NCI-H187 (cell line): ENCODE measurements at places on chromosomes 6 and 20.

GRCh38 chr20:33475381-33476152 lies 14.3 kb upstream of the CBFA2T2 start:
- no peak for DNase-seq

DNA sequence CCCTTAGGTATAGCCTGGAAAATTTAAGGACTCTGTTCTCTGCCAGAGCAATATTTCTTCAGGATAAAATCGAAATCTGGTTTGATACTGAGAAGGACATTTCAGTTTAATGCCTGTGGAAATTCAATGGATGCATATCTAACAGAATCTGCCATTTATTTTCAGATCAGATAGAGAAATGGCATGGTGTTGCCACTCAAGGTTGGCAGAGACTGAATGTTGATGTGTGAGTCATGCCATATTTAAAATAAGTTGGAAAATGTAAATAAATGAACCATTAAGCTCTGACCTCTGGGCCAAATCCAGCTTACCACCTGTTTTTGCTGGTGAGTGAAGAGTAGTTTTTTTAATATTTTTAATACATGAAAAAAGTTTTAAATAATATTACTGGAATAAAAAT lies 594.6 kb downstream of the DOK5 start:
- DNase-seq: no peak

DNA sequence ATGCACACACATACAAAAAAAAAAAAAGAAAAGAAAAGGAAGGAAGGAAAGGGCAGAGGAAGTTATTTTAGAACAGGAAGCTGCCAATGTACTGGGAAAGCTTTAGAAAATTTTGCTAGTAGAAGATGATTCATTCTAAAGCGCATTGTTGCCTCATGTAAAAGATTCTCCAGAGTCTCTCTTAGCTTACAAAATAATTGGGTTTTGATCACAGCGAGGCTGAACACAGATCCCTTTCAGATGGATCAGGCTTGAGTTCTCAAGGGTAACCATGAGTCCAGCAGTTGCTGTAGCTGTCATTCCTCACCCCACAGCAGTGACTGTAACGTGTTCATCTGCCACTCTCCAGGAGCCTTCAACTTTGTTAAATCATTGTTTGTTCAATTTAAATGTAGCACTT lies 81.9 kb downstream of the PHACTR2 start:
- DNase-seq: no peak

- no peak for DNase-seq
Observed at GRCh38 chr6:33446356-33446755, 8.0 kb upstream of the ZBTB9 start.

DNA sequence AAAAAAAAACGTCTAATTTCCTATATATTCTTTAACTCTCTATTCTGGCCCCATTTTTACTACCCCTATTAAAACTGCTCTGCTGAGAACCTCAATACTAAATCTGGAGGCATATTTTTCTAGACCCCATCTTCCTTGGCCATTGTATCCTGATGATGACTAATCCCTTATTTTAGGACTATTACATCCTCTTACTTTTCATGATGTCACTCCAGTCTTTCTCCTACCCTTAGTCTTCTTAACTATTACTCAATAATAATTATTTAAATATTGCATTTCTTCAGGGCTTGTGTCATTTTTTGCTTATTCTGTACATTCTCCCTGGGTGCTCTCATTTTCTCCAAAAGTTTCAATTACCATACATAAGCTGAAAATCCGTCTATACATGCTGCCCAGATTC lies 6.4 kb downstream of the FBXO30 start:
- no peak for DNase-seq

GRCh38 chr6:148342350-148343046 lies at the start of gene SASH1:
Gene SASH1, plus strand, starts transcription at chr6:148342838. Its CDS starts 230 bp downstream, at chr6:148343068.
- DNase-seq: peak; percentile 52

DNA sequence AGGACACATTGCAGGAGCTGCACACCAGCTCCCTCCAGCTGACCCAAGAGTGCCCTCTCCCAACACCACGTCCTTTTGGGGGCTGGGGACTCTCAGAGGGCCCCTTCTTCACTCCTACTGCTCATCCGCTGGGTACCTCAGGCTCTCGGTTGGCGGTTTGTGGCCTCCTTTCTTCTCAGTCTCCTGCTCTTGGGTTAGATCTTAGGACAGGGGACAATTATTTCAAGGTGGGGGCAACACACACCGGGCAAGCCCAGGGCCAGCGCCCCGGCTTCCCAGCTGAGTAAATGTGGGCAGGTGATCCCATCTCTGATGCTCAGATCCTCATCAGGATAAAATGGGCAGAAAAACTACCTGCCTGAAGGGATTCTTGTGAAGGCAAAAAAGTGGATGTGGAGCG lies 1.1 kb downstream of the TCF15 start:
- no peak for DNase-seq

- no peak for DNase-seq
Observed at GRCh38 chr6:31479151-31479932, 18.6 kb upstream of the MICB start.

- DNase-seq: no peak
Observed at GRCh38 chr6:135870722-135871121, 19.2 kb downstream of the PDE7B start.

DNA sequence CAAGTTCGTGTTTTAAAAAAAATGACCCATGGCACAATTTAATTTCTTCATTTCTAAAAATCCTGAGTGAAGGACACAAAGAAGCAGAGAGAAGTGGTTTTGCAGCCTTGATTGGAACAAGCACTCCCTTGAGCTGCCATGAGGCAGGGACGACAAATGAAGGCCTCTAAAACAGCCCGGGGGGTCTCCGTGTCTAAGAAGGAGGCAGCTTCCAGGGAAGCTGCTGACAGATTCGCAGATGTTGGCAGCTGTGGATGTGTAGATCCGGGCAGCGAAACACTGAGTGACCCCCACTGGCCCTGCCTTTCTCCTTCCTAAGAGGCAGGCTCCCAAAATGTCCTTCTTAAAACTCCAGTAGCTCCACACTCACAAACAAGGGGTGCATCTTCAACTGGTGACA lies 9.6 kb upstream of the LBP start:
- DNase-seq: no peak

GRCh38 chr6:81476881-81477280 lies 275.6 kb downstream of the TENT5A start:
- no peak for DNase-seq

DNA sequence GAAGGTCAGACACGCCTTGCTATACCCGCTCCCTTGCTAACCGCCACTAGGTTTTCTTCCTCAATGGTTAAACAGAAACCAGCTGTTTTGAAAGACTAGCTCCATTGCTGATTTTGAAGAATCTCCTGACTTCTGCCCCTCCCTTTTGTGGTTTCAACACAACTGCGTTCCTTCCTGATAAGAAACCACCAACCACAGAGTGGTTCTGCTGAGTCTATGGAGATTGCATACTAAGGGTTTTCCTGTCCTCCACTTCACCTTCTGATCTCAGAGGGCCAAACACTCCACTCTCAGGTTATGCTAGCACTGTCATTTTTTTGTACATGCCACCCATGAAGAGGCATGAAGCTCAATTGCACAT lies 207.9 kb downstream of the MYLK4 start:
- peak; percentile 49 for DNase-seq

GRCh38 chr6:147787417-147787816 lies 278.9 kb downstream of the SAMD5 start:
- no peak for DNase-seq

- no peak for DNase-seq
Observed at GRCh38 chr6:96608074-96608473, 45.1 kb downstream of the FHL5 start.
